ENCODE measurements at places on chromosomes 3 and 15.

GRCh38 chr3:21372316-21372715, 378.7 kb downstream of the ZNF385D start:
- no peak for DNase-seq

GRCh38 chr3:69370901-69371301, 15.0 kb downstream of the FRMD4B start:
- no peak for DNase-seq

GRCh38 chr3:77524463-77524862, 484.6 kb downstream of the ROBO2 start:
- no peak for DNase-seq

- no peak for DNase-seq
Measured at GRCh38 chr3:72065872-72066641, 281.1 kb upstream of the PROK2 start.

DNA sequence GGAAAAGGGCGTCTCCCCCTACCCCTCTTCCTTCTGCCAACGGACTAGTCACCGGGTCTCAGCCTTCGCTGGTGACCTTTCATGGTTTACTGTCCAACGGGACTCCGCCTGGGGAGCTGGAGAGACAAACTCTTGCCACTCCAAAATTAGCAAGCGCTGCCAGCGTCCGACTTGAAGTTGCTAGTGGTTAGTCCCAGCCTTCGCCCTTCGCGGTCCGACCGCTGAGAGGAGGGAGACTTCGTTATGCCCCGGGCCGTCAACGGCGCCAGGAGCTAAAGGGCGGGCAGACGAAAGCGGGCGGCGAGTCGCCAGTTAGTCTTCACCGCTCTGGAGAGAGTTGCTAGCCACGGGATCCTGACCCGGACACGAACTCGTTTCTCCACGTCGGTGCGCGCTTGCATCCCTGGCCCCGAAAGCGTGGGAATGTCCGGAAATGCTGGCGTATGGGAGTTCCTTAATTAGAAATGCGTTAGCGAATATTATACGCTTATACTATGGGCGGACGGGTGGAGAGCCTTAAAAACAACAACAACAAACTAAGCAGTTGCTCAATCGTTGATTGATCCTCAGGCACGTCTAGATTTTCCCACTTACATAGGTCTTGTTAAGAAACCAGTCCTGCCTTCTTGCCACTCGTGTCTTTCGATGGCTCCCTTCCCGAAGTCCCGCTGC, 716 bp downstream of the SMC4 start:
- no peak for DNase-seq

Data from stimulated activated CD4-positive, alpha-beta T cell treated with anti-CD3 and anti-CD28 coated beads, Interleukin-15, amount 100 ng/mL, for 1 hour (primary cell).